ENCODE measurements at places on chromosomes 13 and 19.

DNA sequence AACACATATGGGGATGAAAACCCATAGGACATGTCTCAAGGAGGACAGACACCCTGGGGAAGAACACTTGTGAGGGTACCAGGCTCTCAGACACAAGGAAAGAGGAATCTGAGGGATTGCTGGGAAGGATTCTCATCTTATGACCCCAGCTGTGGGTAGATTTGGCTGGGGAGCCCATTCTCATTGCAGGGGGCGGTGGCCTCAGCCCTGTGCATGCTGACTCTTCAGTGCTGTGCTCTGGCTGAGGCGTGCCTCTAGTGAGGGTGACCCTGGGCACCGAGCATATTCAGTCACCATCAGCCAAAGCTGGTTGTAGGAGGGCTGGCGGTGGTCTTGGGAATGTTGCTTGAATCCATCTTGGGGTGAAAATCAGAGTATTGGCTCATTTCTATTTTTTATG lies 140.7 kb downstream of the TM9SF2 start:
- no peaks in the 10 kb centered on the region for H3K36me3 ChIP-seq
- H3K27ac ChIP-seq, result no peak overlapping the region
- H3K4me1 ChIP-seq, result peaks cover 7% of the 10 kb centered on the region

DNA sequence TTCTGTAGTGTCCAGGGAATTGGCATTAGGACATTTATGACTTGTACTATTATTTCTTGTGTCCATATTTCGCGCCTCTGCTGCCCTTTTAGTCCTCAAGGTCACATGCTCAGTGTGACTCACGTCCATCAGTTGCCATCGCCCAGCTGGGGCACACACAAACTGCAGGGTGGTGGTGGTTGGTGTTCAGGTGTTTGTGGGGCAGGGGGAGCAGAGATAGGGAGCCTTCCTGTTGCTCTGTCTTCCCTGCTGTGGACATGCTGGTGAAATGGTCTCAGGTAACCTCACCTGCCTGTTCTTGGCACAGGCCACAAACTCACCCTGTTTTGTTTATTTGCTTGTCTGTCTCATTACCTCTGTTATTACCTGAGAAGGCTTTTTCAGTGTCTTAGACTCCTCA lies 22.4 kb downstream of the PRR12 start:
- H3K27me3 ChIP-seq, result peaks cover 2% of the 10 kb centered on the region
- H3K4me1 ChIP-seq, result peaks cover 29% of the 10 kb centered on the region
- H3K36me3 ChIP-seq, result peaks cover 8% of the 10 kb centered on the region

- H3K4me1 ChIP-seq, result peaks cover 36% of the 10 kb centered on the region
- DNase-seq, result no peak
- peaks cover 11% of the 10 kb centered on the region for H3K36me3 ChIP-seq
- H3K4me3 ChIP-seq, result no peak overlapping the region
- H3K27me3 ChIP-seq, result no peaks in the 10 kb centered on the region
These were observed 180.3 kb downstream of the SLITRK1 start for GRCh38 chr13:83702021-83702420.

- no peaks in the 10 kb centered on the region for H3K27me3 ChIP-seq
- no peak overlapping the region for H3K27ac ChIP-seq
- peaks cover 22% of the 10 kb centered on the region for H3K36me3 ChIP-seq
- H3K4me3 ChIP-seq, result no peak overlapping the region
- DNase-seq, result no peak
- no peaks in the 10 kb centered on the region for H3K4me1 ChIP-seq
These were observed 27.0 kb upstream of the F2RL3 start for GRCh38 chr19:16861834-16862233.

DNA sequence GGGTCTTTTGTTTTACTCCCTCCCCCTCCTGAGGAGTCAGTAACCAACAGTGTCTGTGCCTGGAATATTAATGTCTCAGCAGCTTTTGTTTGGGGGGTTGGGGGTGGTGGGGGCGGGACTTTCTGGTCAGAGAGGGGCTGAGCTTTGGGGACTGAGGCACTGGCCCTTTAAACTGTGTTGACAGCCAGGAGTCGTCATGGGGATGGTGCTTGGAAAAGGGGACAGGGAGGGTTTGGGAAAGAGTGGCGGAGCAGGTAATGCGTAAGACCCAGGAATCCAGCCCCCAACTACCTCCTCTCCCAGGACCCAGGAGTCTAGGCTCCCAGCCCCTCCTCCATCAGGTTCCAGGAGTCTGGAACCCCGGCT lies 5.2 kb downstream of the CADM4 start:
- no peaks in the 10 kb centered on the region for H3K36me3 ChIP-seq
- no peak overlapping the region for H3K27ac ChIP-seq
- H3K4me1 ChIP-seq, result peaks cover 8% of the 10 kb centered on the region
- no peak for DNase-seq
- no peak overlapping the region for H3K4me3 ChIP-seq

DNA sequence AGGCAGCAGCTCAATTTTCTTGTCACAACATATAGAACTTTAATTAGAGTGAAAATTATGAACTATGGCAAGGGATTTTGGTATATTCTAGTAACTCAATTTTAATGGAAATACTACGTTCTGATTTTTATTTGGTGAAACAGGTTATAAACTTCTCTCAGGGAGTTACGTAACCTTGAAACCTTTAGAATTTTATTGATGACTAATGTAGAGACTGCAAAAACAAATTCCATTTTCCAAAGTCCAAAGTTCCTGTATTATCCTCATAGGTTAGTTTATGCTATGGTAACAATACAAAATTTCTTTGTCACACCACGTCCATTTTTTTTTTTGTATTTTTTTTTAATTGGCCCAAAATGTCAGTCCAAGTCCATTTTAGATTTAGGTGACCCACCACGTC lies 185.7 kb downstream of the KLF5 start:
- H3K27me3 ChIP-seq, result no peaks in the 10 kb centered on the region
- no peaks in the 10 kb centered on the region for H3K36me3 ChIP-seq
- H3K27ac ChIP-seq, result no peak overlapping the region
- H3K4me1 ChIP-seq, result peaks cover 9% of the 10 kb centered on the region
- DNase-seq, result no peak

- H3K27ac ChIP-seq, result no peak overlapping the region
- no peaks in the 10 kb centered on the region for H3K36me3 ChIP-seq
- DNase-seq, result no peak
- 0 out of 2 replicates have a peak, but pooled peaks cover 5% of the 10 kb centered on the region for H3K4me1 ChIP-seq
- H3K27me3 ChIP-seq, result peaks cover 4% of the 10 kb centered on the region
These were observed 25.5 kb upstream of the TSC22D1 start for GRCh38 chr13:44601586-44601985.

DNA sequence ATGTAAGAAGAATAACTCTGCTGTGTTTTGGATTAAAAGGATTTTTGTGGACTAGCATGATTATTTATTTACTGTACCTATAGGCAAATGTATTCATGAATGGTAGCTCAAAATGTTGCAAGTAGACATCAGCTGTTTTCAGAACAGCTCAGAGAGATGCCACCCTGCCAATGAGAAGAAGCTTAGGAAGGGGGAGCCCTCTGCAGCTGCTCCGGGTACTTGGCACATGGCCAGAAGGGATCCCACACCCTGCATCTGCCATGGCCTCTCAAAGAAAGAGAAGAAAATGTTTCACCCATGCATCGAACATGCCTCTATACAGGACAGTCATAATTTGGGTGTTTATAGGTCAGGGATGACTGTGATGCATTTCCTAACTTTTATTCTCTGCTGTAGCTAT lies 30.5 kb upstream of the MBNL2 start:
- H3K4me3 ChIP-seq, result no peak overlapping the region
- H3K4me1 ChIP-seq, result peaks cover 28% of the 10 kb centered on the region
- peaks cover 2% of the 10 kb centered on the region for H3K27me3 ChIP-seq
- DNase-seq, result no peak
- no peak overlapping the region for H3K27ac ChIP-seq
- H3K36me3 ChIP-seq, result no peaks in the 10 kb centered on the region

DNA sequence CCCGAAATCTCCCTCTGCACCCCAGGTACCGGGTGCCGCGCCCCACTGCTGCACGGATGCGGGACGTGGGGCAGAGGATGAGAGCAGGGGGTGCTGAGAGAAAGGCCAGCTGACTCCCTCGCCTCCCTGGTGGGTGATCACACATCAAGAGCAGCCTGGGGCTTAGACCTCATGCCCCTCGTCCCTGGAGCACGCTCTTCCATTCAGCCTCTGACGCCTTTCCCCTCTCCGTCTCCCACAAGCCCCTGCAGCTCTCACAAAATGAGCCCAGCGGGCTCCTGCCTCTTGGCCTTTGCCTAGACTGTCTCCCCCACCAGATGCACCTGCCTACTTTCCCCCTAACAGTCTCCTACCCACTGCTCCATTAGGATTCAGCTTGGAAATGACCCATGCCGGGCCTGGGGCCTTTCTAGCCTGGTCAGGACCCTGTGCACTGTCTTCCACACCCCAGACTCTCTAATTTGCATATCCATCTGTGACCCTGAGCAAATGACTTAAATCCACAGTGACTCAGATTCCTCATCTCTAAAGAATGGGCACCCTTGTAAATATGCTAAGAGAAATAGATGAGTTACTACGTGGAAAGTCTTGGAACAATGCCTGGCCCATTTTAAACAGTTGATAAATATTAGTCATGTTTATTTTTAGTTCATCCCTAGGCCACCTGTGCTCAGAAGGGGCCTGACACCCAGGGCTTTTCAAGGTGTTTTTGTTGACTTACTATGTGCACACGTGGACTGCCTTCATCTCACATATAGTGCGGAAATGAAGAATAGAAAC lies 582 bp upstream of the PTPRH start:
- H3K4me1 ChIP-seq, result peaks cover 32% of the 10 kb centered on the region
- DNase-seq, result peak; percentile 96
- peaks cover 3% of the 10 kb centered on the region for H3K27me3 ChIP-seq

DNA sequence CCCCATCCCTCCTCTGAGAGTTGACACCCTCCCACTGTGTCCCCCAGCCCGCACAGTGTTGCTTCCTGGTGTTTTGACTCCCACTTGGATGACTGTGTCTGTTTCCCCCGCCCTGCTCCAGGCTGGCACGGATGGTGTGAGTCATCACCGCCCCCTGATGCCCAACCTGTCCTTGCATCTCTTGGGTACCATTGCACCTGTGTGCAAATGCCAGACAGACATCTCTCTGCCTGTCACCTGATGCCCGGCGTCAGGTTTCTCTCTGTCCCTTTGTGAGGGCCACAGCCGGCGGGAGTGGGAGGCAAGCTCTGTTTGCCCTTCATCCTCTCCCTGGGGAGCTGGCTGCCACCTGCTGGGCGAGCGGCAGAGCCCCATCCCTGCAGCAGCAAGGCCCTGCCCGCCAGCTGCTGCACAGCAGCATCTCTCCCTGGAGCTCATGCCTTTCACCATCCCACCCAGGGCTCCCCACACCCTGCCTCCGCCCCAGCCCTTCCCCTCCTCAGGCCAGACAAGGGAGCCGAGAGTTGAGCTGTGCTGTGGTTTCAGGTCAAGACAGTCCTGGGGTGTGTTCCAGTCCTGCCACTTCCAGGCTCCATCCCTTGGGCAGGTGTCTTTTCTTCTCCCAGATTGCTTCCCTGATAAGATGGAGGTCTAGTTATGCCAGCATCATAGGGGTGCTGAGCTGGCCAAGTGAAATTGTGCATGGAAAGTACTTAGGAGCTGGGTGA lies 29.7 kb downstream of the NKPD1 start:
- H3K4me1 ChIP-seq, result peaks cover 12% of the 10 kb centered on the region
- no peak for DNase-seq
- H3K27me3 ChIP-seq, result peaks cover 2% of the 10 kb centered on the region
- peak overlapping the region; percentile 21 for H3K27ac ChIP-seq
- H3K4me3 ChIP-seq, result no peak overlapping the region

DNA sequence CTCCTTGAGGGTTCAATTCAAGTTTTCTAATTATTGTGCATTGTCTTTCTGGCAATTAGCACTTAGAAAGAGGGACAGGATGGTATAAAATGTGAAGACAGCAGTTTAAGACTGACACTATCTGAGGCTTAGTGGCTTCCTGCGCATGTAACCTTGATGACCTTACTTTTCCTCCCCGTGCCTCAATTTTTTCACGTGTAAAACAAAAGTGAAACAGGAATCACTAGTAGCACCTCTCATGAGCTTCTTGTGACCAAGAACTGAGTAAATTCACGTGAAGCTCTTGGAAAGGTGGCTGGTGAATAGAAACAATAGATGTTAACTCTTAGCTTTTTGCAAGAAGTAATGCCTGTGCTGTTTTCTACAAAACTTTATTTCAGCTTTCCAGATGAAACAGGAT lies 233.9 kb downstream of the LMO7 start:
- no peak for DNase-seq
- peak overlapping the region; percentile 60 for H3K27ac ChIP-seq
- peaks cover 55% of the 10 kb centered on the region for H3K4me1 ChIP-seq
- H3K27me3 ChIP-seq, result peaks cover 83% of the 10 kb centered on the region
- H3K36me3 ChIP-seq, result peaks cover 15% of the 10 kb centered on the region
- peak overlapping the region; percentile 89 for H3K4me3 ChIP-seq

GRCh38 chr13:49300739-49301589 lies 53.2 kb downstream of the CDADC1 start:
- peak overlapping the region; percentile 83 for H3K4me3 ChIP-seq
- H3K27ac ChIP-seq, result peak overlapping the region; percentile 81
- H3K27me3 ChIP-seq, result peaks cover 2% of the 10 kb centered on the region
- peak; percentile 66 for DNase-seq
- no peaks in the 10 kb centered on the region for H3K36me3 ChIP-seq

DNA sequence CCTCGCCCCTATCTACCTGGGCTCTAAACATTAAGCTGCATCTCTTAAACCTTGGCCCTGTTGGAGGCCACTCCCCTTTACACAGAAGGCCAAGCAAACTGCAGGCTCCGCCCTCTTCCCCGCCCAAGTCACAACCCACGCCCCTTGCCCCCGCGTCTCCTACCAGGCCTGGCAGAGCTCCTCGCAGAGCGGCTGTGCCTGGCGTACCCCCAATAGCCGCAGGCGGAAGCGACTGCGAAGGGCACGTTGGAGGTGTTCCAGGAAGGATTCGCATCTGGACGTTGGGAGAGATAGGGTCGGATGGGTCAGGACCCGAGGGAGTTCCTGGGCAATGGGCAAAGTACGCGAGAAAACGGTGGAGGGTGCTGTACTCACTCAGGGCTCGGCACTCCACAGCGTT lies 5.9 kb downstream of the RTBDN start:
- H3K27ac ChIP-seq, result no peak overlapping the region
- H3K27me3 ChIP-seq, result peaks cover 12% of the 10 kb centered on the region
- H3K4me3 ChIP-seq, result no peak overlapping the region
- peaks cover 6% of the 10 kb centered on the region for H3K4me1 ChIP-seq
- DNase-seq, result no peak

DNA sequence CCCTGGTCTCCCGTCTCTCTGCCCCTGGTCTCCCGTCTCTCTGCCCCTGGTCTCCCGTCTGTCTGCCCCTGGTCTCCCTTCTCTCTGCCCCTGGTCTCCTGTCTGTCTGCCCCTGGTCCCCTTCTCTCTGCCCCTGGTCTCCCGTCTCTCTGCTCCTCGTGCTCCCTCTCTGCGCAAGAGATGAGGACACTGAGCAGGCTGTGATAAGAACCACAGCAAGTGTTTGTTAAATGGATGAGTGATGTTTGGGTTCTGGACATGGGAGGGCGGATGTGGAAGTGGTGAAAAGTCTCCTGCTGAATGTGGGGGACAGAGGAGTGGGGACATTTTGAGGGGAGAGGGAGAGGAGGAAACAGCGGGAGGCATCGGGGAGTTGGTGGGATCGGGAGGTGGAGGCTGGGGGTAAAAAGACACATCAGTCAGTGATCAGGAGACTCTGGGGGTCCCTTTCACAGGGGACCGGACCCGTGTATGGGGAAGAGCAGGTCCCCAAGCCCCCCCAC lies 8.0 kb downstream of the NPAS1 start:
- H3K36me3 ChIP-seq, result peaks cover 4% of the 10 kb centered on the region
- H3K4me3 ChIP-seq, result no peak overlapping the region
- H3K4me1 ChIP-seq, result peaks cover 8% of the 10 kb centered on the region
- H3K27ac ChIP-seq, result no peak overlapping the region
- H3K27me3 ChIP-seq, result peaks cover 19% of the 10 kb centered on the region

Measured in HFFc6 (cell line).